T-helper 17 cell (primary cell): ENCODE measurements at places on chromosomes 4 and X. TPM values are rescaled to one million over a fixed set of nuclear protein-coding genes. Genes with fewer than 3 reads are reported as not detected.

GRCh38 chrX:42778096-42778495 lies at the start of gene PPP1R2C:
Gene PPP1R2C (minus strand): TSS chrX:42778163. CDS start chrX:42778079, 84 bp downstream.
- no peak for DNase-seq

- no peak for DNase-seq
Measured at GRCh38 chrX:90883479-90883878, 551.2 kb upstream of the PABPC5 start.

The PRR32 gene
- total RNA-seq, result not detected

DNA sequence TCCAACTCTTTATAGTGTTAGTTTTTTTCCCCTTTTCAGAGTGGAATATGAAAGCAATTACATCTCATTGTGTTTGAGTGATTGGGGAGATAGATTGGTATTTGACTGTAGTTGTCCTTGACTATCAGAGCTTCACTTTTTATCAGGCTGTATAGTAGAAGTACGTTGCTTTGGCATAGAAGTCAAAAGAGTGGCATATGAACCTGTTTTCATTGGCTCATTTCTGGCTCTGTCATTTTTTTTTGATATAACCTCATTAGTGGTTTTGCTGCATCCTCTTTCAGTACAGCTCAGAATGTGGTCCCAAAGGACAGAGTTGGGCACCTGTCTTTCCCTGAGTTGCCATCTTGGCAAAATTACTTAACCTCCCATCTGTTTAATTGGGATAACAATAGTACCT lies 1.4 kb downstream of the TMA16 start:
- no peak for DNase-seq

The SSX1 gene
- total RNA-seq, result not detected

The ARSJ gene
- total RNA-seq, result not detected

DNA sequence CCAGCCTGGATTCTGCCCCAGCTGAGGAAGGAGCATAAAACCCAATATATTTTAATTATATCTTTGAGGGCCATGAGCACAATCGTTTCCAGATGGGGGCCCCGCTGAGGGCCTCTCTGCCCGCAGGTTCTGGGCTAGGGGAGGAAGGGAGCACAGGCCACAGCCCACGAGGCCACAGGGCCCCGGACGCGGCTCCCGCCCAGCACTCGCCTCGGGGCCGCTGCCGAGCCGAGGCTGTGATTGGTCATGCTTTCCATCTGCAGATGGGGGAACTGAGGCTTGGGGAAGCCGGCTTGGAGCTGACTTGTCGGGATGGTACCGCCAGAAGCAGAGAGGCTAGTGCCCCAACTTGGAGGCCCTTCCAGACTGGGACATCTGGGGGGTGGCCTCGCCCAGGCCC lies 34.0 kb downstream of the TACC3 start:
- DNase-seq, result no peak

The KCNIP4 gene
- not detected for total RNA-seq

DNA sequence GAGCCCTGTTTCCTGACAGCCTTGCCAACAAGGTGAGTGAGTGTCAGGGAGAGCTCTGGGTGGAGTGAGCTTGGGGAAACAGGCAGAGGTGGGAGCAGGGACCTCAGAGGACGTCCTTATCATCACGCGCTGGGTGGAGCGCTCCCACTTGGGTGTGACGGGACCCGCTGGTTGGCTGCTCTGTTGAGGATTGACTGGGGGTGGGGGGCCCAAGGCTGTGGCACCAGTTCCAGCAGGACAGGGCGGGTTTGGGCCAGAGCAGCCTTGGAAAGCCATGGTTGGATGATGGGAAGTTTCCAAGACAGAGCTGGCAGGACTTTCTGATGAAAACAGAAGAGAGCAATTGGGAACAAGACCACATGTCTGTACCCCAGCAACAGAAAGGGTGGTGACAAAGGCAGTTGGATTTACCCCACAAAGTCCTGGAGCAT lies 3.0 kb upstream of the PCGF3 start:
- no peak for DNase-seq

The XK gene
- total RNA-seq, result 0.32 TPM

DNA sequence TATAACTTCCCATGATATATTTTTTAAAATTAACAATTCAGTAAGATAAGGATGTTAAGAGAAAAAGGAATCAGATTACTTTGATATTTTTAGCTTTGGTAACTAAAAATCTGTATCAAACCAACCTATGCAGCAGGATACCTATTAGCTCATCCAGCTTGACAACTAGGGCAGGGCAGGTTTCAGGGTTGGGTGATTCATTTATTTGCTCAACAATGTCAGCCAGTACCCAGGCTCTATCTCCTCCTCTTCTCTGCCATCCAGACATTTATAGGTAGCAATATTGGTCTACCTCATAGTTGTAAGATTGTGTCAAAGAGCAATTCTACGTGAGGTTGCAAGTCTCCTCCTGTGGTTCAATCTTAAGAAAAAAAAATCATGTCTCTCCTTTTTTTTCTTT lies 421.9 kb downstream of the ANKRD50 start:
- DNase-seq, result no peak

DNA sequence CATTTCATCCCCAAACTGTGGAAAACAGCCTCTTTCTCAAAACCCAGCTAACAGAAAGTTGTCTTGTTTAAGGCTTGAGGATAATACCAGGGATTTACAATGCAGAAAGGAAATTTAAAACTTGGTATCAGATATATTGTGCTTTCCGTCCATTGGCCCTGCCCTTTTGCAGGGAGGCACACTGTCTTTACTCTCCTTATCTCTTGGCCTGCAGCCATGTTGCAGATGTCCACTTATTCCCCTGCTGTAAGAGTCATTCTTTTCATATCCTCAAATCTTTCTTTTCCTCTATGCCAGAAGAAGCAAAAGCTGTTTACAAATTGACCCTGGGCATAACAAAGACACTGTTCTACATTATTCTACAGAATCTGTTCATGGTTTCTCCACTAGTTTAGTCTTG lies 75.6 kb upstream of the DYNLT3 start:
- DNase-seq, result no peak

DNA sequence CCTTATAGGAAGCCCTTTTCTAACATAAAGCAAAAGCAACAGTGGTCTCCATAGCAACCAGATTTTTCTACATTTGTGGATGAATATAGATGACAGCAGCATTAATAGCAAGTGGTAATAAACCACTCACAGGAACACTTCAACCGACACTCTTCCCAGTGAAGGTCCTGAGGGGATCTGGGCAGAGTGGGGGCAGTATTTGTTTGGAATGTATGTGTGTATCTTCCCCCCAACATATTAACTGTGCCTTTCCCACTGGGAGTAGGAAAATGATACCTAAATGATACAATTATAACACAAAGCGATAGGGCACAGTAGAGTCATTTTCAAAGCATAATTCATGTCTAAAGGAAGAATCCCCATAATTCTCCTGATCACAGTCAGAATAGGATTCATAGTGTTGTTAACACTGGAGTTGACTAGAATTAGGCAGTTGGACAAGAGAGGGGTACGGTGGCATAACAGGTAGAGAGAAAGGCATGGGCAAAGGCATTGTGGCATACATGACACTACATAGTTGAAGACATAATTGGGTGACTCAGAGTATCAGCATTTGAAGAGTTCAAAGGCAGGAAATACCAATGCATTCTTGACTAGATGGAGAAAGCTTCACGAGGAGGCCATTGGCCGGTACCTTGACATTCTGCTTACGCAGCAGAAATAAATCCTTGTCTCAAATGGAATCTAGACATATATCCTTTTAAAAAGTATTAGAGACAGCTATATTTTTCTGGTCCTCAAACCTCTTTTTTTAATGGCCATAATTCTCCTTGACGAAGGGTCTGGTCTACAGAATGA lies 15.2 kb downstream of the CAPN6 start:
- DNase-seq, result no peak
